ENCODE measurements at places on chromosomes 16 and 17.

GRCh38 chr17:35900280-35900679, 20.1 kb upstream of the CCL5 start:
- no peak for DNase-seq

DNA sequence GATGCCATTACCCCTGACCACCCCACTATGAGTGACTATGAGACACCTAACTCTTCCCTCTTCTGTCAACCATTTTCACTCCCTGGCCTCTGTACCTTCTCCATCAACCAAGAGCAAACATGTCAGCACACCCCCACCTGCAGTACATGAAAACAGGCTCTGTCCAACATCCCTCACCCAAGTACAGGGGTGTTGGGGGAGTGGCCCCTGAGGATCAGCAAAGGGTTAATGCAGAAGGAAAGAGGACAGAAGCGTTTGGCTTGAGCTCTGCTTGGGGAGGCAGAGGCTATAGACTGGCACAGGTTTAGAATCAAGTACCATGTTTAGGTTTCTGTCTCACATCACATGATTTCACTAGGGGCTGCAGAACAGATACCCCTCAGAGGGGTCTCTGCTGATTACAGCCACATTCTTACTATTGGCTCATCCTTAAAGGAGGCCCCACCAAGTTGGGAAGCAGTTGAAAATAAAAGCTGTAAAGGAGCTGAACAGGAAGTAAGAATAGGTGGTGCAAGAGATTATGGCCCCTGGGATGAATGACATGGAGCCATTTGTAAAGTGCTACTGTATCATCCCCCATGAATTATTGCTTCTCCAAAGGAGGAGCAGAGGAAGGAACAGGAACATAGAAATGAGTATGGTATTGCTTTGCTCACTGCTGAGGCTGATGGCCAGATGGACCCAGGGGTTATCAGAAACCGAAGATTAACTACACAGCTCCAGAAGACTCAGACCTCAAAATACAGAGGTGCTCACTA, 2.4 kb upstream of the PSMC3IP start:
- DNase-seq, result no peak

DNA sequence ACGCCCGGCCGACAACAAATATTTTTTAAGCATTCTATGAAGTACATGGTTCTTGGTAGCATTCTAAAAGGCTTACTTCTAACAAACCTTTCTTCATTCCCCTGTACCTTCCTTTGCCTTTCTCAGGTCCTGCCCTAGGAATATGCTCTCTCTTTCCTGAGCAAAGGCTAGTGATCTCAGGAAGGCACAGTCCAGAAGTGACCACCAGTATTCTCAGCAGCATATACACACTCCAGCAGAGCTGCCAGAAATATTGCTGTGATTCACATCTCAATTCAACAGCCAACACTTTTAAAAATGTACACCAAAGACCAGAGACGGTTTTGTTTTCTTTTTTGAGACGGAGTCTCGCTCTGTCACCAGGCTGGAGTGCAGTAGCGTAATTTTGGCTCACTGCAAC, 41.4 kb upstream of the ANKFY1 start:
- DNase-seq, result no peak

- no peak for DNase-seq
These were observed 32.2 kb downstream of the MMP15 start for GRCh38 chr16:58057784-58058183.

DNA sequence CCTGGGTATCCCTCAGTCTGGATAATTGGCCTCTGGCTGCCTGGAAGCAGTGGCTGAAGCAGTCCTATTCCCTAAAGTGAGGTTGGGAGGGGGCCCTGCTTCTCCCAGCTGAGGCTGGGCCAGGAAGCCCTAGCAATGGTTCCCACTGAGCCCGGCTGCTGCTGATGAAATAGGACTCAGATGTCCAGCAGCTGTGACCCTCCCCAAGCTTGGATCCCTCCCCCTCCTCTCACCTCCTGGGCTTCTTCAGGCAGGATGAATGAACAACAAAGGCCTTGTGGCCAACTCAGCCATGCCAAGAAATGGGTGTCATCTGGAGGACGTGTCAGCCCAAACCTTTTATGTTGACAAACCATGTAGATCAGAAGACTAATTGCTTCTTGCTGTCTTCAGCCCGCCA, 42.0 kb downstream of the AXIN2 start:
- no peak for DNase-seq

- DNase-seq, result no peak
These were observed 68.2 kb downstream of the CDK12 start for GRCh38 chr17:39529455-39529854.

- no peak for DNase-seq
These were observed 20.4 kb downstream of the POLR3E start for GRCh38 chr16:22317625-22318024.

DNA sequence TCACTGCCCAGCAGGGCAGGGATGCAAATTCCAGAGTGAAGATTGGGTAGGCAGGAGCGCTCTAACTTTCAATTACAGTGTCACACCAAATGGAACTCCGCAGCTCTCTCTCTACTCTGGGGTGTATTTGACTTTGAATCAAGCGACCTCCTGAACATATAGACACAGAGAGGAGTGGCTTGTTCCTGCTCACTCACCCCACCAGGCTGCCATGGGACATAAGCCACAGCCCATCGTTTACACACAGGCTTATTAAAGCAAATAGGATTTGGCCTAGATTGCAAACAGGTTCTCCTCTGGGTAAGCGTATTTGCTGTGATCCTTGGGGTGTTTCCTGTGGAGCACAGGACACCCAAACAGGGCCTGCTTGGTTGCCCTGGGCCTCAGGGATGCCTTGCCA, 281.6 kb upstream of the CCL2 start:
- DNase-seq, result no peak

- no peak for DNase-seq
These were observed 86.4 kb downstream of the CBLN1 start for GRCh38 chr16:49195237-49195548.

- DNase-seq, result no peak
These were observed 144.0 kb downstream of the SOX9 start for GRCh38 chr17:72264682-72265405.

DNA sequence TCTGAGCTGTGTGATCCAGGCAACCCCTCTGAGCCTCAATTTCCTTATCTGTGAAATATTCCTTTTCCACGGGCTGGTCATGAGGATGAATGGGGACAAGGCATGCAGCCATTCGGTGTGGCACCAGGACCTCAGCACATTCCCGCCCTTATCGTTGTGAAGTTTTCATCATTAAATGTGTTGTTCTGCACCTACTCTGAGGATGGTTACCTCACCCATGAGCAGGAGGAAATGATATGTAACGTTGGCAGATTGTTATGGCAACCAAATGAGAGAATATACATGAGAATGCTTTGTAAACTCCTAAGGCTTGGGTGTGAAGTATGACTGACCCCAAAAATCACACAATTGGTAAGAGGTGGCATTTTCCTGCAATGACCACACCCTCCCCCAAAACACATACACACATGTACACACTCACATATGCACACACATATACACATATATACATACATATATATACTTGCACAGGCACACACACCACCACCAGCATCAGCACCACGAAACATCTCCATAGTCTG, 39.5 kb downstream of the SMARCE1 start:
- no peak for DNase-seq

GRCh38 chr16:1099189-1100083, 3.4 kb upstream of the C1QTNF8 start:
- no peak for DNase-seq

DNA sequence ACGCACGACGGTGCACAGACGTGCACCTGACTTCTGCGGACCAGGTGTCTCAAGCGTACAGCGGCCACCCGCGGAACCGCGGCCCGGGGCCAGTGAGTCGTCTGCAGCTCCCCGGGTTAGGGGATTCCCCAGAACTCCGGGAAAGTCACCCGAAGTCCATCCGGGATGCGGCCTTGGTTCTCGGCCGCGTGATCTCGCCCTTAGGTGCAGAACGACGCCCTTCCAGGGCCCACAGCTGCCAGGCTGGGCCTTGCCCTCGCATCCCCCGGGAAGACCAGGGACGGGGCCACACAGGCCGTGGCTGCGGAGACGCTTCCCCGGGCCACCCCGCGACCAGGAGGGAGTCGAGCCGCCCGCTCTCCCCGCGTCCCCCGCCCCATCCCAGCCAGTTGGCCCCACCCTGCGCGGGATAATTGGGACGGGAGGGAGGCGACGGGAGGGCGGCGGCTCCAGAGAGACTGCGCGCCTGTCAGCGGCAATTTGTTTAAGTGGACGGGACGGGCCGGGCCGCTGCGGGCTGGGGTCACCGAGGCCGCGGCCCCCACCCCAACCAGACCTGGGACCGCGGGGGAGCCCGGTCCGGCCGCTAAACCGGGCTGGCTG, 3.6 kb upstream of the TBX2 start:
- DNase-seq, result peak; percentile 85

GRCh38 chr17:50787106-50787505, 19.8 kb upstream of the ANKRD40CL start:
- DNase-seq, result no peak

- DNase-seq, result no peak
These were observed 2.2 kb downstream of the PLCD3 start for GRCh38 chr17:45129940-45130680.

DNA sequence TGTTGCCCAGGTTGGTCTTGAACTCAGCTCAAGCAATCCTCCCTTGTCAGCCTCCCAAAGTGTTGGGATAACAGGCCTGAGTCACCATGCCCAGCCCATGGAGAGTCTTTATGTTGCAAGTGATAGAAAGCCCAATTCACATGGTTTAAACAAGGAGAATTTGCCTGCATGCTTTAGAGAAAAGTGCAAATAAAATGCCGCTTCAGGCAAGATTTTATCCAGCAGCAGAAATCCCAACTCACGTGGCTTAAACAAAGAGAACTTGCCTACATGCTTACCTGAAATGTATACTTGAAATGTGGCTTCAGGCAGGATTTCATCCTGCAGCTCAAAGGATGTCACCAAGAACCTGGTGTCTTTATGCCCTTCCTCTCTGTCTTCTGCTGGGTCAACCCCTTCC, 28.8 kb upstream of the XYLT2 start:
- no peak for DNase-seq

- no peak for DNase-seq
These were observed 327.6 kb downstream of the CDH13 start for GRCh38 chr16:82954224-82954929.

GRCh38 chr16:76345163-76345661, 68.0 kb downstream of the CNTNAP4 start:
- peak; percentile 49 for DNase-seq

- DNase-seq, result no peak
These were observed 94.4 kb upstream of the CPHXL start for GRCh38 chr16:75820672-75821071.

DNA sequence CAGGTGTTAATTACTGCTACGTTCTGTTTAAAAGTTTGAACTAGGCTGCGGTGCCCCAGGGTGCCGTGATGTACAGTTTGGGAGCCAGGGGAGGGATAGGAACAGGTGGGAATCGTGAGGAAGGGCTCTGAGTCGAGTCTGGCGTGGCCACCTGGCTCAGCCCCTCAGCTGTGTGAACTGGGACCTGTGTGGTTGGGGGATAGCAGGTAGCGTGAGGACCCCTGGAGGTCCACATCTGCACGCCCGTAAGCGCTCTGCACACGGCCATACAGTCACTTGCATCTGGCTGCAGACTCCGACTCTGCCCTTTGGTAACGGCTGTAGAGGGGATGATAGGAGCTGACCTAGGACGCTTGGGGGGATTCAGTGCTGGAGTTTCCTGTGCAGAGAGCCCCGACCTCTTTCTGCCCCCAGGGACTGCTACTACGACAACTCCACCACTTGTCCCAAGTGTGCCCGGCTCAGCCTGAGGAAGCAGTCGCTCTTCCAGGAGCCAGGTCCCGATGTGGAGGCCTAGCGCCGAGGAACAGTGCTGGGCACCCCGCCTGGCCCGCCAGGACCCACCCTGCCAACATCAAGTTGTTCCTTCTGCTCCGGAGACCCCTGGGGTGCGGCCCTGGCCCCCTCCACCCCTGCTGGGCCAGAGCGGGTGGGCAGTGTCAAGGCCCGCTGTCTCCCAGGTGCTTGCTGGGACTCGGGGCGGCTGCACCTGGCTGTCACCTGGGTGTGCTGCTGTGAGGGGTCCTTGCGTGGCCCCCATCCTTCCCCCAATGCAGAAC, 17.1 kb downstream of the DEF8 start:
- no peak for DNase-seq

GRCh38 chr16:85418978-85419491, 194.1 kb upstream of the GSE1 start:
- no peak for DNase-seq

- no peak for DNase-seq
These were observed 2.3 kb upstream of the ITGAE start for GRCh38 chr17:3803308-3803640.

DNA sequence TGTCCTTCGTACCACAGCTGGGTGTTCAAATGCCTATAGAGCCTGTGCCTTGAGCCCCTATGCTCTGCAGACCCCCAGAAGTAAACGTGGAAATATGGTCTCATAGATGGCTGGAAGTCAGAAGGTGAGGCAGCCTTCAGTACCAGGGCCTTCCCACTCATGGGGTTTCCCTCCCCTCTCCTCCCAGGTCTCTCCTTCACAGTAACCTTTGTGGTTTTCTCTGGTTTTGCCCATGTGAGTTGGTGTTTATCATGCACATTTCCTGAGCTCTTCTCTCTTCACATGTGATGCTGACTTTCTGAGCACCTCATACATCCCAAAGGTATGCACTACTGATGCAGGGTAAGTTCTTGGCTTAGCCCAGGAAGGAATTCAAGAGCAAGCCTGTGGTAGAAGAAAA, 35.4 kb downstream of the TMEM114 start:
- DNase-seq, result no peak

DNA sequence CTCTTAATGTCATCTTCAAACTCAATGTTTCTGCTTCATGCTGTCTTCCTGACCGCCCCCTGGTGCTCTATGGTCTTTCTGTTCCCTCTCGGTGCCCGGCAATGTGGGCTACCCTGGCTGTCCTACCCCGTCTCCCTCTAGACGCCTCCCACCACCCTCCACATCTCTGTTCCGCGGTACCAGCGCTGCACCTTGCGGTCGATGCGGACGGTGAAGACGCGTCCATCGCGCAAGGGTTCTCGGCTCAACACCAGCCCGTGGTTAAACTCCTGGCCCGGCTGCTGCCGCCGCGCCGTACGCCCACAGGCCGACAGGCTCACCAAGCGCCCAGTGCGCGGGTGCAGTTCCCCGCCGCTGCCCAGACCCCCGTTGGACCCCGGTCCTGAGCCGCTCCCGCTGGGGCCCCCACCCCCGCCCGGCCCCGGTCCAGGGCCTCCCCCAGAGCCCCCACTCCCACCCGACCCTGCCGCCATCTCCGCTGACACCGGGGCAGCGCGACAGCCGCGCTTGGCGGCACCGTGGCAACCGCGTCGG, at the start of gene NEURL4:
Gene NEURL4, minus strand, starts transcription at position 496 of the 534 bp plus-strand sequence. Its CDS starts 23 bp downstream, at position 473.
- no peak for DNase-seq
